ENCODE measurements at places on chromosomes 3 and 15.

DNA sequence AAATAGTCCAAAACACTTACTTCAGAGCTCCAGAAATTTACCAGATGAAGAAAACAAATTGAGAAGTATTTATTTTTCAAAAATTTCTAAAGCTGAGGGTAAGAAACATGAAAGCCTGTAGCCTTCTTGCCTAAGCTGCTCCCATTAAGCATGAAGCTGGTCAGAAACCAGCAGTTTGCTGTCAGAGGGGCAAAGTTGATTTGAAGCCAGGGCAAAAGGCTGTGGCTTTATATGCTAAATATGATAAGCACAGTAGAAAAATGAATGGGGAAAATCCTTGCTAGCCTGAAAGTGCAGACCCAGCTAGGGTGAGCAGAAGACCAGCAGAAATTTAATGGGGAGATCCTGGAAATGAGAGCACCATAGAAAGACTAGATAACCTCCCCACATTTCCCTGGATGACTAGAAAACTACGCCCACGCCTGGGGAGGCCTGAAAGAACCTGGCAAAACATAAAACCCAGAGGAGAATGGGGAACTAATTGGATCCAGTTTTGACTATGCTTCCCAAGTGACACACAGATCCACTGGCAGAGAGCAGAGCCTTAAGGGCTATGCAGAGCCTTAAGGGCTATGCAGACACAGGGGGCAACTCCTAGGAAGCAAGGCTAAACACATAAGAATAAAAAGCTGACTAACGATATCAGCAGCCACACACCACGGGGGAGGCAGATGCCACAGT is 43.0 kb upstream of the HEG1 start:
- no peak for DNase-seq

DNA sequence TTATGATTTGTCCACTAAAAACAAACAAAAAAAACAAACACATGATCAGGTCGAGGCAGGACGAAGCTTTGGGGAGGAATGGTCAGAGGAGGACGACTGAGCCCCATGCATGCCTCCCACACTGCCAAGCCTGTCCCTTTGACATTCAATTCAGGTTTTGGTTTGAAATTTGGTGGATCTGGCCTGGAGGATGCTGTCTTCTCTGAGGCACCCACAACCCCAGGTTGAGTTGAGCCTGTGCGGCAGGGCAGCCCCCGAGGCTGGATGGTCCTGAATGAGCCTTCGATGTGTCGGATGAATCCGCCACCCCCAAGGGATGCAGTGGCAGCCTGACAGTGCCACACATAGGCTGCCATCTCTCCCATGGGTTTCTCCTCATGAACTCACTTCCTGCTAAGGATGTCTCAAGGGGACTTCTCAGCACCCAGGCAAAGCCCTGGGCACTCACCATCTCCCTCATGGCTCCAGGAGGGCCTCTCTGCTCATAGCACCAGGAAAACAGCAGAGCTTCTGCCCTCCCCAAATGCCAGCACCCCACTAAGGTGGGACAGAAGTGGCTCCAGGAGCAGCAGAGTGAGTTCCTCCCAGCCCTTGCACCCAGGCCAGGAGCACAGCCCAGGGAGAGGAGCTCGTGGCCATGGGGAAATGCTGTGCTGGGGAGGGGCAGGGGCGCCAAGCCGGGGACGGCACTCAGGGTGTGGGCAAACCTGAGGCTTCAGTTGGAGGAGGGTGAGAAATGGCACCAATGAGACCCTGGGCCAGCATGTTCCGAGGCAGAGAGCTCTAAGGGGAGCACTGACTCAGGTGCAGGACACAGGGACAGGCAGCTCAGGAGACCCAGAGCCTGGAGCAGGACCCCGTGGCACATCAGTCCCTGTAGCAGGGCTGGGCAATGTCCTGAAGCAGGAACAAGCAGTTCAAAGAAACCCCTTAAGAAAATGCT is 18.5 kb downstream of the PRR23E start:
- DNase-seq: no peak

DNA sequence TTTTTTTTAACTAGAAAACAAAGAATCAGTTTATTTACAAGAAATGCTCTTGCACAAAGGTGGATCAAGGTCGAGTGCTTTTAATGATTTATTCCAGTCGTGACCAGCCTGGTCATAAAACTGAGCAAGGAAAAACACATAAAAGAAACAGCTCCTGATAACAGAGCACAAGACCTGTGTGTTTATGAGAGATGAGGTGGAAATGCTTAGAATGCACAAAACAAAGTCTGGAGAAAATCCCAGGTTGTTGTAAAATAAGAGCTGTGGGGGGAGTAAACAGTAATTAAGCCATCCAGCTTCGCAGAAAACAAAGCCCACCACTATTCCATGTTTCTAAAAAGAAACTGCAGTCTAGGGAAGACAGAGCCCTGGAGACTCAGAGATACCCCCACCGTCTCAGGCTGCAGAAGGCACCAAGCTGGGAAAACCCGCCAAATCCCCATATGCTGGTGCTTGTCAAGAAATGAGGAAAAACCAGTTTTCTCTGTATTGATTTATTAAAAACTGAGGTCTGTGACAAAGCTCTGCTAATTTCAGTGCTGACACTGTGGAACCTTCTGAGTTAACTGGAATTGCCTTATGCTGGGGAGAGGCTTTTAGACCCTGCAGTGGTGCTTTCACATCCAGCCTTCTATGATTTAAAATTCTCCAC is 139.3 kb downstream of the ADAMTS17 start:
- DNase-seq: no peak

- no peak for DNase-seq
Measured at GRCh38 chr3:48142316-48142870, 45.8 kb downstream of the CDC25A start.

DNA sequence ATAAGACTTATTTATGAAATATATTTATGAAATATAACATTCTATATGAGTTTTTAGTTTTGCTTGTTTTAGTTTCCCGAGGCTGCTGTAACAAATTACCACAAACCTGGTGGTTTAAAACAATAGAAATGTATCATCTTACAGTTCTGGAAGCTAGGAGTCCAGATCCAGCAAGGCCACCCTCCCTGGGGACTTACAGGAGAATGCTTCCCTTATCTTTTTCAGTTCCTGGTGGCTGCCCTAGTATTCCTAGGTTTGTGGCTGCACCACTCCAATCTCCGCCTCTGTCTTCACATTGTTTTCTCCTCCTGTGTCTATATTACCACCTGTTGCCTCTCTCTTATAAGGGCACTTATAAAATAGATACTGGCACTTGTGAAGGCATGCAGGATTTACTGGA is 877.8 kb downstream of the TUSC7 start:
- no peak for DNase-seq

GRCh38 chr3:133256787-133257483 is 142.9 kb upstream of the BFSP2 start:
- peak; percentile 17 for DNase-seq

DNA sequence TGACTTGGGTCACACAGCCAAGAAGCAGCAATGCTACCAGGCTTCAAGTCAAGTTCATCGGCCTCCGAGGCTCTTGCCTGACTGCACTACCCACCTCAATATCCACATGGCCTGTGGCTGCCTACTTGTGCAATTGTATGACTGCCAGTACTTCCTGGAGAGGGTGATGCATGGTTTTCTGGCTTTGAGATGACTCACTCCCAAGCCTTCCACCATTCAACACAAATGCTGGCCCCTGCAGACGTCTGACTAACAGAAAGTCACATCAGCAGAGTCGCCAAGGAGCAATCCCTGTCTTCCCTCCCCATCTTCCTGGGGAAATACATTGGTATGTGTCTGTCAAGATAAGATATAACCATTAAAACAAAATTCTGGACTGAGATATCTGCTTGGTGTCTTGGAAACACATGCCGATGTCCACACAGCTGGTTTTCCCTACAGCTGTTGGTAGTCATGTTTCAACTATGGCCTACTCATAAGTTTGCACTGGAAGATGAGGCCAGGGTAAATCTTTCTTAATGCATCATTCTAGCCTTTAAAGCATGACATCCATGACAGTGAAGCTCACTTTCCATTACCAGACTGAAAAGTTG is 79.6 kb upstream of the SPATA12 start:
- peak; percentile 95 for DNase-seq

DNA sequence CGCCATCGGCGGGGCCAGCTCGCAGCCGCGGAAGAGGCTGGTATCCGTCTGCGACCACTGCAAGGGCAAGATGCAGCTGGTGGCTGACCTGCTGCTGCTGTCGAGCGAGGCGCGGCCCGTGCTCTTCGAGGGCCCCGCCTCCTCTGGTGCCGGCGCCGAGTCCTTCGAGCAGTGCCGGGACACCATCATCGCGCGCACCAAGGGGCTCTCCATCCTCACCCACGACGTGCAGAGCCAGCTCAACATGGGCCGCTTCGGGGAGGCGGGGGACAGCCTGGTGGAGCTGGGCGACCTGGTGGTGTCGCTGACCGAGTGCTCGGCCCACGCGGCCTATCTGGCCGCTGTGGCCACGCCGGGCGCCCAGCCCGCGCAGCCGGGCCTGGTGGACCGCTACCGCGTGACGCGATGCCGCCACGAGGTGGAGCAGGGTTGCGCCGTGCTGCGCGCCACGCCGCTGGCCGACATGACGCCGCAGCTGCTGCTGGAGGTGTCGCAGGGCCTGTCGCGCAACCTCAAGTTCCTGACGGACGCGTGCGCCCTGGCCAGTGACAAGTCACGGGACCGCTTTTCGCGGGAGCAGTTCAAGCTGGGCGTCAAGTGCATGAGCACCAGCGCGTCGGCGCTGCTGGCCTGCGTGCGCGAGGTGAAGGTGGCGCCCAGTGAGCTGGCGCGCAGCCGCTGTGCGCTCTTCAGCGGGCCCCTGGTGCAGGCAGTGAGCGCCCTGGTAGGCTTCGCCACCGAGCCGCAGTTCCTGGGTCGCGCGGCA is 1.8 kb downstream of the TLNRD1 start:
- peak; percentile 51 for DNase-seq

DNA sequence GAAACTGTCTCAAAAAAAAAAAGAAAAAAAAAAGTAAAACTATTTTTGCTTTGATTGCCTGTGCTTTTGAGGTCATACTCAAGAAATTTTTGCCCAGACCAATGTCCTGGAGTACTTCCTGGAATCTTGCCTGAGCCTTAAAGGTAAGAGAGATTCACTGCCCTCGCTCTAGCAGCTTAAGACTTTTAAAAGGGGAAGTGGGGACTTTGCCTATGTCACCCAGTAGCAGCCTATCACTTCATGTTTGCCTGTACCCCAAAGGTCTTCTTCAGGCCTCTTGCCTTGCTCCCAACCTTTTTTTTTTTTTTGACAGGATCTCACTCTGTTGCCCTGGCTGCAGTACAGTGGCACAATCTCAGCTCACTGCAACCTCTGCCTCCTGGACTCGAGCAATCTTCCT is 18.9 kb upstream of the GOLGB1 start:
- no peak for DNase-seq

DNA sequence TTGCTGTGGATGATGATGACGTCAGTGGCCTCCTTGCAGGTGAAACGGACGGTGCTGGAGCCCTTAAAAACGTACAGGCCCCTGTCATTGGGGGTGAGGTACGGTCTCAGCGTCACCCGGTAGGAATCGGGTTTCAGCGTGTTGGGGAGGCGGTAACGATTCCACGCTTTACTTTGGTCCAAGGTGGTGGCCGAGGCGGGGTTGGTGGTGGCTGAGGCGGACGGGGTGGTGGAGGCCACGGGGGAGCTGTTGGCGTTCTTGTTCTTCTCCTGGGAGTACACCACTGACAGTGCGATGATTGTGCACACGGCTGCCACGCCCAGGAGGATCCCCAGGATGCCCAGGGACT is 8.5 kb downstream of the ANPEP start:
- DNase-seq: no peak

- no peak for DNase-seq
Measured at GRCh38 chr3:128684986-128685726, 34.5 kb upstream of the RPN1 start.
